ENCODE measurements at places on chromosomes 3 and 15.

DNA sequence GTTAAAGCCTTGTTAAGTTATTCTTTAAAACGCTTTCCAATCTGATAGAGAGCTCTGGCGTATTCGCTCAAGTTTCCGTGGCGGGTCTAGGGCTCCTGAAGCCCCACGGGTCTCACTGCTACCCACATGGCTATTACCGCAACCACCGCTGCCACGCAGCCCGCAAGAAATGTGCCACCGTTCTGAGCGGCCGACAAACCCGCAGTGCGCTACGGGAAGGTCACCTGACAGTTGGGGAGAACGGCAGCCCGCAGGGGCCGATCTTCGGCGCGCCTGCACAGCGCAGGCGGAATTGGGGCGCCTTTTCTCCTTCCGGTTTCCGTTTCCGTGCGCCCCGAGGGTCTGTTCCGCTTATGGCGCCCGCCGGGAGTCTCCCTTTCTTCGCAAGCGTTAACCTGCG lies 76.6 kb upstream of the SNRPN start:
- no peak for DNase-seq

GRCh38 chr15:92714077-92714476 lies 58.5 kb upstream of the FAM174B start:
- DNase-seq, result no peak

- DNase-seq, result no peak
These were observed 20.3 kb upstream of the ABTB1 start for GRCh38 chr3:127652246-127652995.

- DNase-seq, result no peak
These were observed 4.5 kb upstream of the IL17RC start for GRCh38 chr3:9912294-9912935.

DNA sequence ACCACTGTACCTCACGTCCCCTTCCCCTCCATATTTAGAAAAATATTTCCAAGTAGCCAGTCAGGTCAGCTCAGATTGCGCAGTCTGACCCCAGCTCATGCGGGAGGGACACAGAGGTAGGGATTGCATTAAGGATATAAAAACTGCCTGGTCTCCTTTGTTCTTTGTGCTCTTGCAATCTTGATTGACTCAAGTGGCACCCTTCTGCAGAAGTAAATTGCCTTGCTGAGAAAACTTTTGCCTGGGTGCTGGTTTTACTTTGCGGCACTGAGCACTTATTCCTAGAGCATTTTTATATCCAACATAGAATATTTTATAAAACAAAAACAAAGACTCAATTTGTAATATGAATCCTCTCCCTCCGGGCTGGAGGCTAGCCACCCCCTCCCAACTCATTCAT lies 54.8 kb downstream of the BTD start:
- no peak for DNase-seq

- no peak for DNase-seq
These were observed 37.3 kb downstream of the ST3GAL6 start for GRCh38 chr3:98800401-98800800.

DNA sequence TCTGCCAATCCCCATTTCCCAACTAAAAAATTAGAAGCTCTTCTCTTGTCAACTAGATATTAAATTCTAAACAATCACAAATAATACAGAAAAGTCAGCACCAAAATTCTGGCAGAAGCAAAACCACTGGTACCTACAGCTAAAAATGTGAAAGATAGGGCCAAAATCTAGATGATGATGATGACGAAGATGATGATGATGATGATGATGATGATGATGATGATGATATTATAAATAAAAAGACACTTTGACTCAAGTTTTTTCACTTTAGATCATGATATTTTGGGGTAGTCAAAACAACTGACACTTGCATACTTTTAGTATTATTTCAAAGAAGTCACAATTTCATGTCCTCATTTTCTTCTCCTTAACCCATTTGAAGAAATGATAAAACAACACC lies 470.1 kb upstream of the NR2F2 start:
- DNase-seq, result no peak

GRCh38 chr15:52667597-52667996 lies 11.6 kb downstream of the ATOSA start:
- no peak for DNase-seq

DNA sequence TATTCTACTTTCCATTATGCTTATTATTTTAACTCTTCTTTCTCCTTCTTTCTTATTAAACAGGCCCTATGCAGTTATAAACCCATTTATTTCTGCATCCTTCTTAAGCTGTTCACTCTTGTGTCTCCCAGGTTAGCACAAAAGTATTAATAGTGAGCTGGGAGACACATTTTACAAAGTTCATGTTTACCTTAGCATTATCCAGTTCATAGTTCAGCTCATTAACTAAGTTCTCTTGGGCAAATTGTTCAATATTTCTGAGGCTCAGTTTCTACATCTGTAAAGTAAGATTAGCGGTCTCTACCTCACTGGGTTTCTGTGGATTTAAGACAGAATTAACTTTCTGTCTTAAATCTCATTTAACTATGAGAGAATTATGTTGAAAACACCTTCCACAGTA lies 31.2 kb upstream of the UMPS start:
- DNase-seq, result no peak

DNA sequence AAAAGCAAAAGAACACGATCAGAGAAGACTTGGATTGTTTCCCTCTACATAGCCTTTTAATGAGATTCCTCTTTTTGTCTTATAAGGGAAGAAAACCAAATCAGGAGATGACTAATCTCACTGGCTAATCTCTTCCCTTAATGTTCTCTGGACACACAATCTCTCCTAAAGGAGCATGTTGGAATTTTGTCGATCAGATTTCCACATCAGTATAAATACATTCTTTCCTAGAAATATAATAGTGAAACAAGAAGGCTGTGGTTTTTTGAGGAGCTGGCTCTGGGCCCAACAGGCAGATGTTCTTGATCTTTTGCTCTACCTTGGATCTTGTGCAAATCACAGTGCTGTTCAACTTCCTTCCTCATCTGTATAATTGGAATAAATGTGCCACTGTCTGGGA lies 94.0 kb downstream of the GTPBP8 start:
- no peak for DNase-seq

DNA sequence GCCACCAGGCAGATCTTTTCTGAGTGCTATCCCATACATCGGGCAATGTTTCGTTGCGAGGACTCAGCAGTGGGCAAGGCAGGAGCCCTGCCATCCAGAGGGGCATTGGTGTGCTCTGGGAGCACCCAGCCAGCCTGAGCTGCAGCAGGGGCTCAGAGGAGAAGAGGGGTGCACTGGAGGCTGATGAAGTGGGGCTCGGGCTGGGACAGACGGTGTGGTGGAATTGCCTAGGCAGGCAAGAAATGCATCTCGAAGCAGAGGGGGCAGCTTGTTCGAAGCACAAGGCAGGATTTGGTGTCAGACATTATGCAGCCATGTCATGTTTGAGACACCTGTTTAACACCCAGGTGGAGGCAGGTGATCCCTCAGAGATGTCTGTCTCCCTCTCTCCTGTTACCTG lies 19.3 kb downstream of the PAQR5 start:
- DNase-seq, result no peak

- no peak for DNase-seq
These were observed 49.7 kb upstream of the BOC start for GRCh38 chr3:113161661-113162060.

DNA sequence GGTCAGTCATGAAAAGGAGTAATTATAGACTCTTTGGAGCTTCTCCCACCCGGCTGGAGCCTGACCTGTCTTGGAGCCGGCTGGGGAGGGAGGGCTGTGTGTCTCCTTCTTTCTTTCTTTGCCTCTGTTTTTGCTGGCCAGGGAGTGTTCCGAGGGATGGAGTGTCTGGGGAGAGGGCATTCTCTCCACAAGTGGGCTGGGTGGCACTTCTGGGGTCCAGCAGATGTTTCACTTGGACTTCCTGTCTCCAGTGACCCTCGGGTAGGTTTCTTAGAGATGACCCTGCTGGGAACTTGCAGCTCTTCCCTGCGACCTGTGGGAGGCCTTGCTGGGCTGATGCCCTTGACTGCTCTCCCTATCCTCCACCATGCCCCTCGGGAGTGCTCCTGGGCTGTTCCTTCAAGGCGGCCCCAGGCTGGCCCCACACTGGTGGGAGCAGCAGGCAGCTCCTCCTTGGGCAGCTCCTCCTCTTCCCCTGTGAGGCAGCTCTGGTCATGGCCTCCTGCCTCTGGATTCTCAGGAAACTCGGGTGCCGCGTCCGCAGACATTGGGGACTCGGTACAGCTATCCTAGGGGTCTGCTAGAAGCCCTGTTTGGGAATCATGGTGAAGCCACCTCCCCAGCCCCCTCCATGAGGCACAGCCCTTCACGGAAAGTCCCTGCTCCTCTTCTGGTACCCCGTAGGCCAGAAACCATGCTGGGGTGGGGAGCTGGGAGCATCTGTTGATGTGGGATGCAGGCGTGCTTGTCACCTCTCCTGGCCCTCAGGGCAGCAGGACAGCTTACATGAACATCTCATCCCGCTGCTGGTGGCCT lies 44.9 kb downstream of the APBA2 start:
- no peak for DNase-seq

GRCh38 chr3:172085557-172085895 lies 46.1 kb downstream of the FNDC3B start:
- DNase-seq, result no peak

- no peak for DNase-seq
These were observed 302.2 kb upstream of the CTDSPL start for GRCh38 chr3:37559461-37559860.

All from stimulated activated CD4-positive, alpha-beta T cell treated with anti-CD3 and anti-CD28 coated beads, TNF-alpha, amount 100 ng/mL, for 4 hours (primary cell).